ENCODE measurements at places on chromosomes 7 and 10.

GRCh38 chr10:132808383-132809231, 22.7 kb upstream of the NKX6-2 start:
- no peak for DNase-seq

DNA sequence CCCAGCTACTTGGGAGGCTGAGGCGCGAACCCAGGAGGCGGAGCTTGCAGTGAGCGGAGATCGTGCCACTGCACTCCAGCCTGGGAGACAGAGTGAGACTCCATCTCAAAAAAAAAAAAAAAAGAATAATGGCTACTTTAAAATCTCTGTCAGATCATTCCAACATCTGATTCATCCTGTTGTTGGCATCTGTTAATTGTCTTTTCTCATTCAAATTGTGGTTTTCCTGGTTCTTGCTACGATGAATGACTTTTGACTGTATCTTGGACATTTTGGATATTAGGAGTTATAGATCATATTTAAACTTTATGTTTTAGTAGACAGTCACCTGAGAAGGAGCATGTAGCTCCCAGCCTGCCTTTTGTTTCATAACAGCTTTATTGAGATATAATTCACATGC, 8.5 kb downstream of the TPST1 start:
- no peak for DNase-seq

- no peak for DNase-seq
Measured at GRCh38 chr10:18469125-18469524, 182.3 kb downstream of the NSUN6 start.

DNA sequence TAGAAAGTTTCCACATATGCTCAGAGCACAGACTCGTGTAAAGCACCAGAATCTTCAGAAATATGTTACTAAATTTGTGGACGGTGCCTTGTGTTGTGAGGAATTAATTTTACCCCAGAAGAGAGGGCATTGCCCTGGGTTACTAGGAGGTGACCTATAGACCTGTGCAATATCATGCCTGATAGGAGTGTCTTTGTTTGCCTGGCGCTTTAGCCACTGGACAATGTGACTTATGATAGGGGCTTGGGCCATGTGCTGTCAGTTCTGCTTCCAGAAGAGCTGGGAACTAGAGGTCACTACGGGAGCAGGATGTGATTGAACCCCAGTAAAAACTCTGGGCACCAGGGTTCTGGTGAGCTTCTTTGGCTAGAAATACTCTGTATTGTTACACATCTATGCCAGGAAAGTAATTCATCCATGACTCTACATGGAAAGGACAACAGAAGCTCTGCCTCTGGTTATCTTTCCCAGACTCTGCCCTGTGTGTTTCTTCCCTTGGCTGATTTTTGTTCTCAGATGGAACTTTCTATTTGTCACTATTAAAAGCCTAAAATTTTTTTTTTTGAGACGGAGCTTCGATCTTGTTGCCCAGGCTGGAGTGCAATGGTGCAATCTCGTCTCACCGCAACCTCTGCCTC, 75.5 kb downstream of the SIRT1 start:
- no peak for DNase-seq

DNA sequence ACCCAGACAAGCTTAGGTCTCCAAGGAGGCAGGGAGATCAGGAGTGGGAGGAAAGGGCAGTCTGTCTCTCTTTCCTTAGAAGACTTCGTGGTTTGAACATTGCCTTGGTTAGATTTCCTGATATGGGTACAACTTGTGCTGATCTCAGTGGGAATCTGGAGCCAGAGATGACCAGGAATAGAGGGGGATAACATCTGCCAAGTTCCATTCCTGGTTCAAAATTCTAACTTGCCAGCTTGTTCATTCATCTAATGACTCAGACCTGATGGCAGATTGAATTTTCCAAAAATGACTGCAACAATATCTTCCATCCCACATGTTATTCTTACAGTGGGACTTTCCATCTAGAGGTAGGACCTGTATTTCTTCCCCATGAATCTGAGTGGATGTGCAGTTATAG, 394.3 kb upstream of the PODXL start:
- no peak for DNase-seq

DNA sequence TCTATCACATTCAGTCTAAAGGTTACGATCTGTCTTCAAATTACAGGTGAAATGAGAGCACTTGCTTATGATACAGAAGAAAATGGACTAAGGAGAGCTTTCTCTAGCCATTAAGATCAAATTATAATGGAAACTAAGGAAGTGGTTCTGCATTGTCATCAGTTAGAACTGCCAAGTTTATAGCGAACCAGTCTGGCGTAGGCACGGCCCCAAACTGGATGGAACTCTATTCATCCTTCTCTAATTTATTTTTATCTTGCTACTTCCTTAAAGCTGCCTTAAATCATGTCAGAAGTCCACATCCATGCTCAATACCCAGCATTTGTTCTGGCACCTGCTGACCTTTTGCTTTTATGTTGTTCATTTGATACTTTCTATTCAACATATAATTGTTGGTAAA, 63.7 kb upstream of the APBB1IP start:
- DNase-seq, result no peak
